ENCODE measurements at places on chromosomes 16 and 17.
A peak's percentile ranks its signal among the peaks of the same experiment; 100 is the strongest.

GRCh38 chr16:17299790-17300189, 171.0 kb downstream of the XYLT1 start:
- no peak for DNase-seq

DNA sequence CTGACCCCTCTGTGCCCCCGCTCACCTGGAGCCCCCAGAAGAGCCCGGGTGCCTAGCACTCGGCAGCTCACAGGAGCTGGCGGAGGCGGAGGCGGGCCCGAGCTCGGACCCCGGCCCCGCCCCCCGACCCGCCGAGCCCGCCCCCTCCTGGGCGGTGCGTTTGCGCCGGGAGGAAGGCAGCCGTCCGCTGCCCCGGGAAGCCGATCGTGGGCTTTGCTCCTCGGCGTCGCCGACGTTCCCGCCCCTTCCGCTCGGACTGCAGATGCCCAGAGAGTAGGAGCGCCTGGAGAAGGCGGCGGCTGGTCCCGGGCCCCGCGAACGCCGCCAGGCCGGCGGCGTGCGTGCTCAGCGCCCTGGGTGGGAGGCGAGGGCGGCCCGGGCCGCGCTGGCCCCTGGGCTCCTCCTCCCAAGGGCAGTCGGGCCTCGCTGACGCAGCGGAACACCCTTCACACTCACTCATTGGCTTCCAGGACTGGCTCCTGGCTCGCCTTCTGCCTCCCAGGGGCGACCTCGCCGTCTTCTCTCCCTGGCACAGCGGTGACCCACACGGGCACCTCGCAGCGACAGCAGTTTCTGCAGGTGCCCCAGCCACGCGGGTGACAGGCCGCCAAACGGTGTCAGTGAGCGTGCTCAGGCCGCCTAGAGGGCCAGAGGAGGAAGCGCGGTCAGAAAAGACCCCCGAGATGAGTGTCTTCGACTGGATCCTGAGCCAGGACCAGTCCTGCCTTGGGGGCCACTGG, at the start of gene PLSCR3:
Gene PLSCR3 (minus strand): TSS at position 74 of the 740 bp plus-strand sequence. CDS start 415 bp downstream, outside the sequence.
- peak; percentile 67 for DNase-seq

GRCh38 chr17:56260376-56261002, 107.2 kb downstream of the ANKFN1 start:
- DNase-seq = no peak

GRCh38 chr16:66459878-66460277, 32.8 kb downstream of the BEAN1 start:
- DNase-seq = no peak

GRCh38 chr17:63837962-63838600, 4.4 kb downstream of the SMARCD2 start:
- DNase-seq = no peak

DNA sequence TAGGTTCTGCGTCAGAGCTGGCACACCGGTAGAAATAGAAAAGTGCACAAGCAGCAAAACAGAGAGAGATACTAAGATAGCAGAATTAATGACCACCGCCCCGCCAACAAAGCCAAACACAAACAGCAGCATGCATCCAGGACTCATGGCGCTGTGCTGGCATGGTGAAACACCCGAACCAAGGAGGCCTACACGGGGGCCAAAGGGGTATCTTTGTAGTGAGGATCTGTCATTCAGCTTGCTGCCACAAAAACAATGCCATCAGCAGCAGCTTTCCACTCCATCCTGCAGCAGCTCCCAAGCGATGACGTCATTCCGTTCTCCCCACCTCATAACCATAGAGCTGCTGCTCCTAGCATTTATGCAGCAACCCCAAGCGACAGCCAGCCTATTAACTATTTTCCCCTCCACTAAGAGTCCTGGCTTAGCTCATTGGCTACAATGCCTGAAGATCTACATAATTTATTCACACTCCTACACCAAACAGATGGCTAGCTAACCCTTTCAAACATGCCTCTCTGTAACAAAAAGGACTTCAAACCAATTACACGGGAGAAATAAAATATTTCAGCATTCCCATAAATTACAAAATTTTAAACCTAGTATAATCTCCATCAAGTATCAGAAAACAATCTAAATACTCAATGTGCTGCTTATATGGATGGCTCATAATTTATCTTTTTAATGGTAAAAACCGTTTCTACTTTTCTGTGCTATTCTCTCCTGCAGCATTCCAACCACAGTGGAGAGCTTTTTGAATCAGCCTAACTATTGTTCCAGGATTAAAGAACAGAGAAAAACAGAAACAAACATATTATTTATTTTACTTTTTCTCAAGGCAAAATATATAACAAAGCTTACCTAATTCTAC, 73.9 kb downstream of the SPAG9 start:
- DNase-seq = no peak

GRCh38 chr17:1783834-1784611, 22.2 kb downstream of the SERPINF1 start:
- no peak for DNase-seq

- DNase-seq = peak; percentile 62
Measured at GRCh38 chr16:55465077-55465896, 13.7 kb upstream of the MMP2 start.

DNA sequence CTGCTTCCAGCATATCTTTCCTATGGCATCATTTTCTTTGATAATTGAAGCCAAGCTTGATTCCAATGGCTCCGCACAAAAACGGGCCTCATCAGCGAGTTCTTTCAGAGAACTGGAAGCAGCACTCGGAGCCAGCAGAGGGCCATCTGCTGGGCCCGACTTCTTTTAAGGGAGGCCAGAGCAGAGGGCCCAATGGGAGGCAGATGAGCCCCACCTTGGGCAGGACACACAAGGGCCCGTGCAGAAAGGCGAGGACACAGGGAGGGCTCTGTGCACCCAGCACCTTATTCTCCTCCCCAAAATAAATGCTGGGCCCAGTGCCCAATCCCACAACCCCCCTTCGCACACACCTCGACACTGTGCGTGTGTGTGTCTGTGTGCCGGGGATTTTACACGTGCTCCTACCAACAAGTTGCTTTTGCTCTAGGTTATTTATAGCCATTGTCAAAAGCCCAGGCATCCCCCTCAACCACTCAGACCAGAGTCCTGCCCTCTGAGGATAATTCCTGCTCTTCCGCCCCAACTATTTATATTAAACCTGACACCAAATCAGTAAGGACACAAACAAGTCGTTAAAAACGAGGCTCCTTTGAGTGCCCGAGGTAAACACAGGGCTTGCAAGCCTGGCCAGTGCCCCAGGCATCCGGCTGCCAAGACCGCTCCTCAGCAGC, 6.8 kb downstream of the AXIN2 start:
- DNase-seq = no peak

DNA sequence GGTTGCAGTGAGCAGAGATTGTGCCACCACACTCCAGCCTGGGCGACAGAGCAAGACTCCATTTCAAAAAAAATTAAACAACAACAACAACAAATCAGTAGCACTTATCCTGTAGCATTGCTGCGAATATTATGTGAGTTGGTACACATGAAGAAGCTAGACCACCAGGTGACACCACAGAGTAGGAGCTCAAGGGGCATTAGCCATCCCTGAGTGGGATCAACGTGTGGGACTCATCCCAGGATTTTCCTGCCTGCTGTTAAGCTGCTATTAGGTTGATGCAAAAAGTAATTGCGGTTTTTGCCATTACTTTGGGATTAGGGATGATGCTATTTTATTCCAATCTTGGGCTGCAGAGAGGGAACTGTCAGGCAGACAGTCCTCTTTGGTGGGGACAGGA, 47.2 kb downstream of the OTOA start:
- no peak for DNase-seq

- no peak for DNase-seq
Measured at GRCh38 chr17:39196241-39196807, 1.1 kb downstream of the CACNB1 start.

- DNase-seq = no peak
Measured at GRCh38 chr17:47628014-47628566, 21.6 kb upstream of the KPNB1 start.

DNA sequence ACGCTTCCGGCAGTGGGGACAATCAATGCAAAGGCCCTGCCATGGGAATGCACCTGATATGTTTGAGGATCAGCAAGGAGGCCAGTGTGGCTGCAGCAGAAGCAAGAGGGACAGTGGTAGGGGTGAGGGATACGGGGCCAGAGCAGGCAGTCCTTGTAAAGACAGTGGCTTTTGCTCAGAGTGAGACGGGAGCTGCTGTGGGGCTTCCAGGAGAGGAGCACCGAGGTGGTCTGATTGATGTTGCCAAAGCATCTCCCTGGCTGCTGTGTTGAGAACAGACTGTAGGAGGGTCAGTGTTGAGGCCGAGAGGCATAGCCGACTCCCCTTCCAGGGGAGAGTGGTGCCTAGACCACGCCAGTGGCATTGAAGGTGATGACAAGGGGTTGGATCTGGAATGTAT, 11.4 kb upstream of the SPNS2 start:
- no peak for DNase-seq

GRCh38 chr17:917941-918740, 61.4 kb downstream of the NXN start:
- DNase-seq = no peak
